ENCODE measurements at places on chromosomes 11 and 22.

- H3K27me3 ChIP-seq, result peaks cover 9% of the 10 kb centered on the region
- no peak overlapping the region for H3K27ac ChIP-seq
- no peaks in the 10 kb centered on the region for H3K4me1 ChIP-seq
- no peak for DNase-seq
Measured at GRCh38 chr11:36300650-36301049, 4.6 kb downstream of the PRR5L start.

DNA sequence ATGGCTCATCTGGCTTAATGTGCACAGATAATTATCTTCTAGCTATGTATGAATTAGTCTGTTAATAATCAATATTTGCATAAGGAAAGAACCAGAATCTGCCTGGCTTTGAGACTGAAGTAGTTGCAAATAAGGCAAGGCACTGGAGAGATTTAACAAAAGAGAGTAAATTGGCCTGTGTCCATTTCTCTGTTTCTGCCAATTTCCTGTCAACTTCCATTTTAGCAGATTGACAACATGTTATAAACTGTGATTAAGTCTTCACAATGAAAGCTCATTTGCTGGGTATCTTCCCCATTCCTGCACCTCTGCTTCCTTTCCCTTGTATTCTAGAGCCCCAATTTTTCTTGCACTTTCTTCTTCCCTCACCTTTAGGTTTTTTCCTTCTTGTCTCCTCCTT, 5.3 kb upstream of the TMEM123 start:
- H3K27me3 ChIP-seq, result peaks cover 2% of the 10 kb centered on the region
- DNase-seq, result no peak
- peak overlapping the region; percentile 85 for H3K27ac ChIP-seq
- peaks cover 5% of the 10 kb centered on the region for H3K36me3 ChIP-seq

GRCh38 chr22:43343262-43343669, at the start of gene SCUBE1:
TSS of gene SCUBE1 (minus strand) at chr22:43343372. CDS start at chr22:43343261, 111 bp downstream.
- H3K4me3 ChIP-seq, result peak within 1 kb of the TSS; percentile 11
- H3K36me3 ChIP-seq, result no peaks in the 10 kb centered on the region
- H3K4me1 ChIP-seq, result peaks cover 9% of the 10 kb centered on the region
- peak; percentile 53 for DNase-seq
- no peak within 1 kb of the TSS for H3K27ac ChIP-seq

DNA sequence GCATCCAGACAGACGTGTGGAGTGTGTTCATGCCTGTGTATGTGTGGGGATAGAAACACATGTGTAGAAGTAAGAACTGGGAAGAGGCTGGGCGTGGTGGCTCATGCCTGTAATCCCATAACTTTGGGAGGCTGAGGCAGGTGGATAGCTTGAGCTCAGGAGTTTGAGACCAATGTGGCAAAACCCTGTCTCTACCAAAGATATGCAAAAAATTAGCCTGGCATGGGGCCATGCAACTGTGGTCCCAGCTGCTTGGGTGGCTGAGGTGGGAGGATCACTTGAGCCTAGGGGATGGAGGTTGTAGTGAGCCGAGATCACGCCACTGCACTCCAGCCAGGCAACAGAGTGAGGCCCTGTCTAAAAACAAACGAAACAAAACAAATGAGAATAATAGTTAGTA, 1166.6 kb downstream of the TBC1D22A start:
- no peaks in the 10 kb centered on the region for H3K36me3 ChIP-seq
- H3K4me3 ChIP-seq, result no peak overlapping the region
- DNase-seq, result no peak
- H3K4me1 ChIP-seq, result no peaks in the 10 kb centered on the region

- no peak for DNase-seq
- H3K27ac ChIP-seq, result peak overlapping the region; percentile 88
- H3K36me3 ChIP-seq, result peaks cover 53% of the 10 kb centered on the region
Measured at GRCh38 chr11:64762277-64762673, 2.5 kb upstream of the PYGM start.

GRCh38 chr11:65128182-65129145, 5.9 kb downstream of the SYVN1 start:
- H3K27me3 ChIP-seq, result no peaks in the 10 kb centered on the region
- H3K4me3 ChIP-seq, result no peak overlapping the region
- H3K4me1 ChIP-seq, result peaks cover 16% of the 10 kb centered on the region

- no peak for DNase-seq
- H3K27me3 ChIP-seq, result no peaks in the 10 kb centered on the region
- no peak overlapping the region for H3K4me3 ChIP-seq
- H3K27ac ChIP-seq, result no peak overlapping the region
Measured at GRCh38 chr11:81421251-81421860, 1312.3 kb downstream of the FAM181B start.

DNA sequence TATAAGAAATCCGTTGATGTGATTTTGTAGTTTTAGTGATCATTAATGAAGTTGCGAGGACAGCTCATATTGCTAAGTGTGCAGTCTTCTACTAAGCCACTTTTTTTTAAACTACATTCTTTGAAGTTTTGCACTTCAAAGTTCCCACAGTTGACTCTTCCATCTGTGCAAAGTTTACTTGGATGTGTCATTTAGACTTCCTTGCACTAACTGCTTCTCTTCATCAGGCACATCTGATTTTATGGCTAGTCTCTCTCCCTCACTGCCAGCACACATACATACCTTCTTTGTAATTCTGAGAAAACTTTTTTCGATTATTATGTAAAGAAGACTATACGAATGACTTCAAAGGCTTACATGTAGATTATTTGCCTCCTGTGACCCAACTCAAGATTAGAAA, 250.0 kb downstream of the DYNC2H1 start:
- no peaks in the 10 kb centered on the region for H3K27me3 ChIP-seq
- DNase-seq, result no peak
- no peak overlapping the region for H3K27ac ChIP-seq
- no peak overlapping the region for H3K4me3 ChIP-seq

GRCh38 chr11:44533921-44534711, 31.3 kb upstream of the CD82 start:
- H3K27ac ChIP-seq, result no peak overlapping the region
- no peak for DNase-seq
- H3K36me3 ChIP-seq, result peaks cover 5% of the 10 kb centered on the region
- no peak overlapping the region for H3K4me3 ChIP-seq

GRCh38 chr22:28768701-28769393, 3.6 kb upstream of the CCDC117 start:
- H3K27me3 ChIP-seq, result peaks cover 4% of the 10 kb centered on the region
- peaks cover 8% of the 10 kb centered on the region for H3K36me3 ChIP-seq
- no peak for DNase-seq
- no peak overlapping the region for H3K27ac ChIP-seq
- no peak overlapping the region for H3K4me3 ChIP-seq
- peaks cover 7% of the 10 kb centered on the region for H3K4me1 ChIP-seq

GRCh38 chr11:22641559-22641958, 15.9 kb upstream of the FANCF start:
- H3K36me3 ChIP-seq, result no peaks in the 10 kb centered on the region
- H3K4me3 ChIP-seq, result no peak overlapping the region
- H3K4me1 ChIP-seq, result no peaks in the 10 kb centered on the region

GRCh38 chr11:22510010-22510409, 115.6 kb downstream of the FANCF start:
- no peaks in the 10 kb centered on the region for H3K4me1 ChIP-seq
- H3K27me3 ChIP-seq, result peaks cover 6% of the 10 kb centered on the region
- H3K36me3 ChIP-seq, result no peaks in the 10 kb centered on the region
- no peak for DNase-seq
- no peak overlapping the region for H3K27ac ChIP-seq

DNA sequence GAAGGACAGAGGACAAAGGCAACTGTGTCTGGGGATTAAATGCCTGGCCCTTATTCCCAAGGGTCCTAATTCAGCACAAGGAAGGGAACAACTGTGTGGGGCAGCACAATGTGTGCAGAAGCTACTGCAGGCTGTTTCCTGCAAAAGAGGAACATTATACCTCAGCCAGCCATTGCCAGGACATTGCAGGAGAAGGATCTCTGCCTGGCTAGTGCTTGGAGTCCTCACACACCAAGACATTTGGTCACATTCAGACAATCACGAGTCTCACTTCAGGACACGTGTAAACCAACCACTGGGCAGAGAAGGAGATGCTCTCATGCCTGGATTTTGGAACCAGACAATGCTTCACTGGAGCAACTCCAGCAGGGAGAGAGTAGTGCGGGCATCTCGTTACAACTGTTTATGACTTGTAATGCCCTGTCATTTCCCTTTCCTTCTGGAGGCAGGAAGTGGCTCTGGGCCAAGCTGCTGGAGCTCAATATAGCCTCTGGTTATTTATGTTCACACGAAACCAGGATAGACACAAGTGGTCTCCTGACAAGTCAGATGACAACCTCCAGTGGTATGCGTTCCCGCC, 23.9 kb upstream of the ZC3H12C start:
- H3K36me3 ChIP-seq, result no peaks in the 10 kb centered on the region
- H3K4me3 ChIP-seq, result no peak overlapping the region
- peaks cover 24% of the 10 kb centered on the region for H3K27me3 ChIP-seq
- DNase-seq, result no peak

DNA sequence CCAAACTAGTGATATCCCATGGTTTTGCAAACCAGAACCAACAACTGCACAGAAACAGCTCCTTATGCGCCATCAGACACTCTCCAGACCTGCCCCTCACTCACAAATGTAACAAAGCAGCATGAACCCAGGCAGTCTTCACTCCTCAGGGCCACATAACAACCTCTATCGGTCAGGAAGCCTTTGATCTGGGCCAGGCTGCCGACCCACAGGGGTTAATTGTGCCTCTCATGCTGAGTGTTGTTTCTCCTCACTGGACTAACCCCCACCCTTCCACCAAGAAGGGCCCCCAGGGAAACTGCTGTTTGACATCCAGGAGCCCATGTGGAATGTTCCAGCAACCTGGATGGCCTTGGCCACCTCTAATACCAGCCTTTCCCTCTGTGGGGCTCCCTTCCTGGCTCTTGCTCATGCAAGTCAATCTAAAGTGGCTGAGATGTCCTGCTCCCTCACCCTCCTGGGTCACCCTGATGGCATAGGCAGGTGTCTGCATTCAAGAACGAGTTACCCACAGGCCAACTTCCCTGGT, 7.9 kb upstream of the RGL4 start:
- H3K36me3 ChIP-seq, result peaks cover 7% of the 10 kb centered on the region
- peaks cover 2% of the 10 kb centered on the region for H3K4me1 ChIP-seq
- no peak overlapping the region for H3K4me3 ChIP-seq
- no peak for DNase-seq
- no peaks in the 10 kb centered on the region for H3K27me3 ChIP-seq

DNA sequence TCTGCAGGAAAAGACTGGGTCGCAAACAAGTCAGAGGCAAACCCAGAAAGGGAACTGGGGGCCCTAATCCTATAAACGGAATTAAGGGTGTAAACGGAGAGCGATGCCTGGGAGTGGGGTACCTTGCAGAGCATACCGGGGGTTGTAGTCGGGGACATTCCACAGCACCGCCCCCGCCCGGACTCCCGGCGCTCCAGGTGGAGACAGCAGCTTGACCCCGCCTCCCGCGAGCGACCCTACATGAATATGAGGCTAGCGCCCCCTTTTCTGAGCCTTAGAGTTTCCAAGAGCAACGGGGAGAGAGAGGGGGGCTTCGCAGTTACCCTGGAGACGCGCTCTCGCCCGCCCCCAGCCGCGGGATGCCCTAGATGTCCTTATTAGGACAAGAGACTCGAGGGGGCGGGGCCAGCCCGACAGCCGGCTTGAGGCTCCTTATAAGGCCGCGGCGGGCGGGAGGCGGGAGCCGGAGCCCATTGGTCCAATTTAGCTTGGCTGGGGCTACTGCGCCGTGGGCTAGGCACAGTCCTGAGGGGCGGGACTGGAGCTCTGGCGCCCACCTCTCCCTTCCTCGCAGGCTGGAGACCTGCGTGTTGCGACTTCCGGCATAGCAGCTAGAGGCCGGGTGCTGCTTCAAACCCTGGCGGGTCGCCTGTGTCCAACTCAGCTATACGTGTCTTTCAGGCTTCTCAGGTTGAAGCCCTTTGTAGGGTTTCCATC, 980 bp upstream of the MUS81 start:
- DNase-seq, result peak; percentile 97
- peak overlapping the region; percentile 99 for H3K27ac ChIP-seq
- H3K36me3 ChIP-seq, result peaks cover 42% of the 10 kb centered on the region
- peaks cover 50% of the 10 kb centered on the region for H3K4me1 ChIP-seq
- no peaks in the 10 kb centered on the region for H3K27me3 ChIP-seq
- H3K4me3 ChIP-seq, result peak overlapping the region; percentile 96

GRCh38 chr22:37519268-37520195, at the start of gene CARD10:
TSS of gene CARD10 (minus strand) at chr22:37519415. CDS start at chr22:37519200, 215 bp downstream.
- no peaks in the 10 kb centered on the region for H3K4me1 ChIP-seq
- H3K36me3 ChIP-seq, result no peaks in the 10 kb centered on the region
- peaks cover 69% of the 10 kb centered on the region for H3K27me3 ChIP-seq
- H3K4me3 ChIP-seq, result peak within 1 kb of the TSS; percentile 67

DNA sequence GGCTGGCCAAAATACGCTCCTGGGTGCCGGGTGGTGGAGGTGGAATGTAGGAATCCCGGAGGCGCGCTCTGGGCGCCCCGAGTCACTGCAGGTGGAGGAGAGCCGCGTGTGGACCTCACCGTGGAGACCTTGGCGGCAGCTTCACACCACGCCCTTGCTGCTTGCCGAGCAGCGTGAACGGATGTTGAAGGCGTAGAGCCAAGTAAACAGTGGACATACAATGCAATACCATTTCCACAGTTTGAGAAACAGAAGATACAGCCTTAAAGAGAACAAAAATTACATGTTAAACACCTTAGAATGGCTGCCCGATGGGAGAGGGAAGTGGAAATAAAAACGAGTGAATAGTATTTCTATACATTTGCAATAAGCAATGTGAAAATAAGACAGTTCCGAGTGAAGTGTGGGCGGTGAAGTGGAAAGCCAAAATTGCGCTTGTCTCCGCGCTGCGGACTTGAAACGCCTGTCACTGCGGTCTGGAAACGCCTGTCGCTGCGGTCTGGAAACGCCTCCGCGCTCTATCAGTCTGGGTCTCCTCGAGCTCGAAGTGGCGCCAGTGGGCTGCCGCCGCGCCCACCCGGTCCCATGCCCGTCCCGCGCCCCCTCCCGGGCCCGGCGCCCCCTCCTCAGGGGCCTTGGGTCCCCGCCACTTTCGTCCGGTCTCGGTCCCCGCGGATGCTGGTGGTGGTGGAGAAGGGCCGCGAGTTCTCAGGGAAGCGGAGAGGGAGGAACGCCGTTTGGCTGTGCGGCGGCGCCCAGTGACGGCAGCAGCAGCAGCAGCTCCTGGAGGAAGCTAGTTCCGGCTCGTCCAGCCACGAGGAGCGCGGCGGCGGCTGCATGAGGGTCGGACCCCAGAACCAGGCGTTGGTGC, 1.6 kb downstream of the NCR3LG1 start:
- peak; percentile 39 for DNase-seq
- H3K36me3 ChIP-seq, result no peaks in the 10 kb centered on the region

DNA sequence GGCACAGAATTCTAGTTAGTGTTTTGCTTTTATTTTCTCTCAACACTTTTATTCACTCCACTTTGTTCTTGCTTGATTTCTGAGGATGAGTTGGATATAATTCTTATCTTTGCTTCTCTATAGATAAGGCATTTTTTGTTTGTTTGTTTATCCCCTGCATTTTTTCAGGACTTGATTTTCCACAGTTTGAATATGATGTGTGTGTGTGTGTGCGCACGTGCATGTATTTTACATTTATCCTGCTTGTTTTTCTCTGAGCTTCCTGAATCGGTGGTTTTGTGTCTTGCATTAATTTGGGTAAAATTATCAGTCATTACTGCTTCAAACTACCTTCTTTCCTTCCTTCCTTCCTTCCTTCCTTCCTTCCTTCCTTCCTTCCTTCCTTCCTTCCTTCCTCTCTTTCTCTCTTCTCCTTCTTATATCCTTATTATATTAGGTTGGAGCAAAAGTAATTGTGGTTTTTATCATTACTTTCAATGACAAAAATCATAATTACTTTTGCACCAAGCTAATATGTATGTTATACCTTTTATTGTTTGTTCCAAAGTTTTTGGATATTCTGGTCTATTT, 679.9 kb upstream of the RAG2 start:
- H3K27ac ChIP-seq, result no peak overlapping the region
- no peak overlapping the region for H3K4me3 ChIP-seq
- no peaks in the 10 kb centered on the region for H3K27me3 ChIP-seq
- H3K4me1 ChIP-seq, result no peaks in the 10 kb centered on the region

GRCh38 chr11:131371791-131372104, 1.3 kb downstream of the NTM start:
- no peak for DNase-seq
- no peaks in the 10 kb centered on the region for H3K4me1 ChIP-seq
- no peak overlapping the region for H3K4me3 ChIP-seq
- no peaks in the 10 kb centered on the region for H3K36me3 ChIP-seq

Measured in activated T-helper 1 cell treated with anti-CD3 and anti-CD28 coated beads, Interleukin-12 subunit alpha, Interleukin-12 subunit beta, Interleukin-2, Interleukin-4 antibody, amounts not matched to agents 30 ng/mL and 10 ng/mL and 1 ng/mL, durations not matched to agents 14 hours and 24 hours and 36 hours (primary cell).